ENCODE measurements at places on chromosomes 7 and 10. TPM values are rescaled to one million over a fixed set of nuclear protein-coding genes. Genes with fewer than 3 reads are reported as not detected.

Gene C10orf62
- not detected for total RNA-seq

Gene ZNF727
- 0.84 TPM for total RNA-seq

Gene SCIN
- total RNA-seq, result 0.64 TPM

Gene MINDY3
- 12.8 TPM for total RNA-seq

Gene C7orf25
- 2.7 TPM for total RNA-seq

Gene FGL2
- 0.16 TPM for total RNA-seq

Gene SPDYE2
- not detected for total RNA-seq

Gene SUGCT
- total RNA-seq, result 1.9 TPM

DNA sequence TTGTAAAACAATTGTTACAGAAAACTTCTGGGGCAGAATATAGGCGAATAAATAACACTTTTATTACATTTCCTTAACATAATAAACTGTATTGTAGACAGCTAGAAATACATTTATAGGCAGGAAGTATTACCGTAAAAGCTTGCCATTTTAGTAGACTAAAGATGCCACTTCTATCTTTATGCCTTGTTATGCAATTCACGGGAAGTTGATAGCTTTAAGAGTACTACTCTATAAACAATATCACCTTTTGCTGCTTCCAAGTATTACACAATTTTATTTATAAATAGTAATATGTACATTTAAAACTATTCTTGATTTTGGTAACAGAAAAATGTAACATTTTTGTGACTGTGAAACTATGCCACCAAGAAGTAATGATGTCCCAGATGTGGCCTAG, 37.9 kb downstream of the PALS2 start:
- H3K27ac ChIP-seq, result no peak overlapping the region
- no peak overlapping the region for H3K4me3 ChIP-seq
- H3K36me3 ChIP-seq, result peaks cover 2% of the 10 kb centered on the region

DNA sequence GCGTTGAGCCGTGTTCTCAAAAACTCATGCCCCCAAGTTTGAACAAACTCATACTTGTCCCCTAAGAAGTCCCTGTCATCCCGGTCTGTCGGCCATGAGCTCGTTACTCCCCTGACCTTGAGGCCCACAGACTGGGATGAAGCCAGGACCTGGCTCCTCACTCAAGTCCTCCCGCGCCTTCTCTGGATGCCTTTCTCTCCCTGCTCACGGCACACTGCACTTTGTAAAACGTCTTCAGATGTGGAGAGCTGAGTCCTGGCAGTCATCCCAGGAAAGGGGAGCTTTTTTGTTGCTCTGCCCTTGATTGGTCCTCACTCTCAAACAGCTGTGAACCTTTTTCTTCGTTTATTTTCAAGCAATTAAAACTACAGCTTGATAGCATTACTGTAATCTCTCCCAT, 110.8 kb downstream of the JAZF1 start:
- DNase-seq, result no peak
- peak overlapping the region; percentile 6 for H3K27ac ChIP-seq
- no peaks in the 10 kb centered on the region for H3K27me3 ChIP-seq
- H3K36me3 ChIP-seq, result no peaks in the 10 kb centered on the region
- H3K4me1 ChIP-seq, result no peaks in the 10 kb centered on the region
- no peak overlapping the region for H3K4me3 ChIP-seq

- H3K4me3 ChIP-seq, result peak overlapping the region; percentile 98
- H3K4me1 ChIP-seq, result peaks cover 35% of the 10 kb centered on the region
- peaks cover 16% of the 10 kb centered on the region for H3K36me3 ChIP-seq
- peaks cover 6% of the 10 kb centered on the region for H3K27me3 ChIP-seq
- peak overlapping the region; percentile 93 for H3K27ac ChIP-seq
Measured at GRCh38 chr7:22821702-22822485, 755 bp downstream of the TOMM7 start.

DNA sequence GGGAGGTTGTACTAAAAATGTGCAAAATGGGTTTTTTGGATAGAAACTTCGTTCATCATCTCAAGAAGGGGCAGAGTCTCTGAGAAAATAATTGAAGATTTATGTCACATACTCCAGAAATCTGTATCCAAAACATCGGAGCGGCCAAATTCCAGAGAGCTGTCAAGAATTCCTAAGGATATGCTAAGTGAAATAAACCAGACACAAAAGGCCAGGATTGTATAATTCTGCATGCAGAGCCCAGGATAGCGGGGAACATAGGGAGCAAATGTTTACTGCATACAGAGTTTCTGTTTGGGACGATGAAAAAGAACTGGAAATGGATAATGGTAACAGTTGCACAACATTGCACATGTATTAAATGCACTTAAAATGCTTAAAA, 224.2 kb upstream of the AUTS2 start:
- no peaks in the 10 kb centered on the region for H3K27me3 ChIP-seq
- DNase-seq, result no peak
- no peaks in the 10 kb centered on the region for H3K4me1 ChIP-seq
- no peaks in the 10 kb centered on the region for H3K36me3 ChIP-seq

GRCh38 chr10:1150638-1150955, 94.4 kb downstream of the WDR37 start:
- H3K27me3 ChIP-seq, result no peaks in the 10 kb centered on the region
- DNase-seq, result no peak
- H3K4me1 ChIP-seq, result peaks cover 5% of the 10 kb centered on the region

DNA sequence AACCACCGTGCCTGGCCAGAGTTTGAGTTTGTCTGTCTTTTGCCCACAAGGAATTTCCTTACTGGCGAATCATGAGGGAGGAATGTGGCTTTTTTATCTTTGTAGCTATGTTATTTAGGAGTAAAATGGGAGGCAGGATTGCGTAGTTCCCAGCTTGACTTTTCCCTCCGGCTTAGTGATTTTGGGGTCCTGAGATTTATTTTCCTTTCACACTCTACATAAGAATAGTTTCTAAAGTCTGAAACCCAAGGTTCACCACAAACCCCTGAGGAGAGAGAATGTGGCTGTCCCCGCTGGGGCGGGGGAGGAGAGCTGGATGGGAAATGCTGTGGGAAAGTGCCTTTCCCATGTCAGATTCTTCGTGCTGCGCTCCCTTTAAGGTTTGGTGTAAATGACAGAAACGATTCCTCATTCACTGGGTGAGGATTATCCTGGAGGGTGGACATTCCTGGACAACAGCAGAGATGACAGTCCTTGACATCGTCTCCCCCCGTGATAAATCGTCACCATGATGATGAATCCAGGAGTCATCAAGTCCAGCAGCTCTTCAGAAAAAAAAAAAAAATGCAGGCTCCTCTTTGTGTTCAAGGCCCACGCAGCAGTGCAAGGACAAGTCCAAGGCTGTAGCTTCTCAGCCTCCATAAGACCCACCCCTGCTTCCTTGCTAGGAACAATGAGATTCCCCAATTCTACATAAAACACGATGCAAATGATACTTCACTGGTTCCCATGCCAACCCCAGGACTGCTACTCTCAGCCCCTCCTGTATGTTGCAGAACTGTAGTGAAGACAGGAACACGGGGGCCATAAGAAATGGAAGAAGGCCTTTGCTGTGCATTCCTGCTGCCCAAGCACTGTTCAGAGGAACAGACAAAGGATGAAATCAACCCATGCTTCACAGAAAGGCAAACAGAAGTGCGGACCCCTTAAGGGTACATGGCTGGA, 233.1 kb downstream of the CCDC3 start:
- no peaks in the 10 kb centered on the region for H3K27me3 ChIP-seq
- no peak for DNase-seq
- H3K4me3 ChIP-seq, result no peak overlapping the region
- H3K36me3 ChIP-seq, result peaks cover 19% of the 10 kb centered on the region

DNA sequence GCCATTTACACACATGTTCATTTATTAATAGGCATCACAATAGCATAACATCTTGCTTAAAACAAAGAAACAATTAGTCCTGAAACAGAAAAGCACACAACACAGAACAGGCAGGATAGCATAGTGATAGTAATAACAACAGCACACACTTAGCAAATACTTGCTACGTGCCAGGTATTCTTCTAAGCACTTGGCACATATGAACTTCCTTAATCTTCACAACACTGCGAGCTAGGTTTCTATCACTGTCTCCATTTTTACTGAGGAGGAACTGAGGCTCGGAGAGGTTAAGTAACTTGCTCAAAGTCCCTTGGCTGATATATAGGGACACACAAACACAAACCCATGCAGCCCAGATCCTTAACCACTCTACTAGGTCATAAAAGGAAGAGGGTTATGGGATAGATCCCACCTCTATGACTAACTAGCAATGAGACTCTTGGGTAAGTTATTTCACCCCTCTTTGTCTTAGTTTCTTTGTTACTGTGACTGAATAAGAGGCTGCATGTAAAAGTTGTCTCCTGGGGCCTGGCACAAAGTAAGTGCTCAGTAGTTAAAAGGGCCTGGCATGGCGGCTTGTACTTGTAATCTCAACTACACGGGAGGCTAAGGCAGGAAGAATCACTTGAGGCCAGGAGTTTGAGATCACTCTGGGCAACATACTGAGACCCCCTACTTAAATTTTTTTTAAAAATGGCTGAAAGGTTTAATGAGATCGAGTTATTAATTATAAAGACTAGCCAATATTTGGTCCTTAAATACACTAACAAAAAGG, 181.0 kb upstream of the RHOBTB1 start:
- DNase-seq, result no peak
- H3K27me3 ChIP-seq, result peaks cover 4% of the 10 kb centered on the region
- H3K4me3 ChIP-seq, result no peak overlapping the region
- peaks cover 9% of the 10 kb centered on the region for H3K4me1 ChIP-seq
- H3K36me3 ChIP-seq, result no peaks in the 10 kb centered on the region
- no peak overlapping the region for H3K27ac ChIP-seq

DNA sequence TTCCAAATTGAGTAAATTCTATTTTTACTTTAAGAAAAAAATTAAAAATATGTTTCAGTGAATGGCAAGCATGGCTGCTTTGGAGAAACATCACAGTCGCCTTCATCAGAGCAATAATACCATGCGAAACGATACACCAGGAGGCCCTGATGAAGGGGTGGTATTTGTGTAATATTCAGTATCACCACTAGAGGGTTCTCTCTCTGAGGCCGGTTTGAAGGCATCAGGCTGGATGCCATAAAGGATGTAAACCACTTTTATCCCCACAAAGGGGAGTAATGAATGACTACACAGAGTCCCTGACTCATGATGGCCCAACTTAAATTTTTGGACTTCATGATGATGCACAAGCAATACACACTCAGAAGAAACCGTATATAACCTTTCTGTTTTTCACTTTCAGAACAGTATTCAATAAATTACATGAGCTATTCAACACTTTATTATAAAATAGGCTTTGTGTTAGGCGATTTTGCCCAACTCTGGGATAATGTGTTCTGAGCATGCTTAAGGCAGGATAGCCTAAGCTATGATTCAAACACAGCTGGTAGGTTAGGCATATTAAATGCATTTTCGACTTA, 95.5 kb downstream of the PPP1R17 start:
- H3K4me3 ChIP-seq, result no peak overlapping the region
- H3K27me3 ChIP-seq, result no peaks in the 10 kb centered on the region
- peak; percentile 7 for DNase-seq

DNA sequence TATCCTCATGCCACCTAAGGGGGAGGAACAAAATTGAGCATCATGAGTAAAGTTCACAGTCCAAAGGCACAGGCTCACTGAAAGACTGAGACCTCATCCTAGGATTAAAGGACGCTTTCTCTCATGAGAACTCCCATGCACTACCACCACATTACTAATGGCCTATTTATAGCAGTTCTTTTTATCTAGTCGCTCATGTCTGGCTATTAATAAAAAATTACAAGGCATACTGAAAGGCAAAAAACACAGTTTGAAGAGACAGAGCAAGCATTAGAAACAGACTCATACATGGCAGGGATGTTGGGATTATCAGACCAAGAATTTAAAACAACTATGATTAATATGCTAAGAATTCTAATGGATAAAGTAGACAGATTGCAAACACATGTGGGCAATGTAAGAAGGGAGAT, 46.0 kb upstream of the CDK13 start:
- H3K27me3 ChIP-seq, result peaks cover 5% of the 10 kb centered on the region
- H3K4me1 ChIP-seq, result no peaks in the 10 kb centered on the region
- H3K36me3 ChIP-seq, result no peaks in the 10 kb centered on the region
- no peak overlapping the region for H3K4me3 ChIP-seq
- DNase-seq, result no peak

DNA sequence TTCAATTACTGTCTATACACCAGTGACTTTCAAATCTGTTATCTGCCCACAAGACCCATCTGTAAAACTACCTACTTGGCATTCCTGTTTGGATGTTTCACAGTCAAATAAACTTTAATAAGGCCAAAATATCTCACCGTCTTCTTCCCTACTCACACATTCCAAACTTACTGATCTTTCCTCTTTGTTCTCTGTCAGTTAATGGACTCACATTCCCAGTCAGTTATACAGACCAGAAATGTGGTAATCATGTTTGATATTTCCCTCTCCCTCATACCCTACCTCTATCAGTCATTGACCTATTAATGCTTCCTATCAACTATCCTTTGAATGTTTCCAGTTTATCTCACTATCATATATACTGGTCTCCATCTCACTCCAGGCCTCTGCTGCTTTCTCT, 28.5 kb upstream of the HDAC9 start:
- DNase-seq, result no peak
- H3K27ac ChIP-seq, result no peak overlapping the region
- H3K4me3 ChIP-seq, result no peak overlapping the region
- no peaks in the 10 kb centered on the region for H3K27me3 ChIP-seq
- no peaks in the 10 kb centered on the region for H3K4me1 ChIP-seq

DNA sequence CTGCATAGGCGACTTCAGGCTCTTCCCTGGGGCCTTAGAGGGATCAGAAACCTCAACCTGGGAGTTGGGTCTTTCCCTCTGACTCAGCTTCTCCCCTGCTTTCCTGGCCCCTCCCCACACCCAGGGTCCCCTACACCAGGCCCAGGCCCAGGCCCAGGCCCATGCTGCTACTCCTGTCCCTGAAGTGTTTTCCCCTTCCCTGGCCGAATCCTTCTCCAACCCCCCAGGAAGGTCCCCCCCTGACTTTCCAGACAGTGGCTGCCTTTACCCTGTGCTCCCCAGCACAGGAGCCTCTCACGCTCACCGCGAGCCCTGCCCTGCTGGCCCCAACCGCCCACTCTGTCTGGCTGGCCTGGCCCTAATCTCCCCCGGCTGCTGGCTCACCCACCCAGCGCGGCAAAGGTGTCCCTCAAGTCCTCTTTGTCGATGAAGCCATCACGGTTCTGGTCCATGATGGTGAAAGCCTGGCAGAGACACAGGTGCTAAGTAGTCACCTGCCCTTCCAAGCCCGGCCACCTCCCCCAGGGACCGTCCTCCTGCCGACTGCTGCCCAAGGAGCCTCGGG, 6.4 kb downstream of the MYL10 start:
- H3K27me3 ChIP-seq, result peaks cover 9% of the 10 kb centered on the region
- no peak overlapping the region for H3K4me3 ChIP-seq
- no peaks in the 10 kb centered on the region for H3K4me1 ChIP-seq
- no peaks in the 10 kb centered on the region for H3K36me3 ChIP-seq
